ELF-1 (cell line): ENCODE measurements at places on chromosomes 7 and 10.

GRCh38 chr7:134201569-134202261 lies 74.6 kb downstream of the LRGUK start:
- no peak for DNase-seq

DNA sequence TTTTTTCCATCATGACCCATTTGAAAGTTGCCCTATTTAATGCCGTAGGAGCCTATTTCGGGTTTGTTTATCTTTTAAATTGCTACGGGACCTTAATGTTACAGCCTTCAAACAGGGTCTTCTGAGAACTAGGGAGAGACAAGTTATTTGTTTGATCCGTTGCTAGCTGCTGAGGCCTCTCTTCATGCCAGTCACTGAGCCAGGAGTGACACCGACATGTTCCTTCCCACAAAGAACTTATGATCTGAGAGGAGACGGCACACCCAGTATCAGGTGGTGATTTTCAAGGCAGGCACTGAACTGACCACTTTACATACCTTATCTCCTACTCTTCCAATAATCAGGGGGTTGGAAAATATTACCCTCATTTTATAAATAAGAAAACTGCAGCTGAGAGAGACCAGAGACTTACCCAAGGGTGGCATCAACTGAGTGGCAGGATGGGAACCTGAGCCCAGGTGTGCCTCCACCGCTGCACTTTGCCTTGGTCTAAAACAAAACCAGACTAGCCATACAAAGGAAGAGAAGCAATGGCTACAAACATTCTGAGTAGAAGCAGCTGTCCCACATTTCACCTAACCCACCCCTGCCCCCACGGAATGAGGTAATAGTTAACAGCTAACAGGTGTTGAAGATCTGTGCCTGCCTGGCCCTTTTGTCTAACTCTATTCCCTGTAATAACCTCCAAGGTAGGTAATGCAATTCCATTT lies 40.5 kb downstream of the PPP1R3C start:
- no peak for DNase-seq

- DNase-seq, result no peak
Measured at GRCh38 chr7:154540596-154540995, 462.3 kb downstream of the PAXIP1 start.

GRCh38 chr7:57203161-57203791 lies 71.0 kb upstream of the ZNF479 start:
- DNase-seq, result no peak

DNA sequence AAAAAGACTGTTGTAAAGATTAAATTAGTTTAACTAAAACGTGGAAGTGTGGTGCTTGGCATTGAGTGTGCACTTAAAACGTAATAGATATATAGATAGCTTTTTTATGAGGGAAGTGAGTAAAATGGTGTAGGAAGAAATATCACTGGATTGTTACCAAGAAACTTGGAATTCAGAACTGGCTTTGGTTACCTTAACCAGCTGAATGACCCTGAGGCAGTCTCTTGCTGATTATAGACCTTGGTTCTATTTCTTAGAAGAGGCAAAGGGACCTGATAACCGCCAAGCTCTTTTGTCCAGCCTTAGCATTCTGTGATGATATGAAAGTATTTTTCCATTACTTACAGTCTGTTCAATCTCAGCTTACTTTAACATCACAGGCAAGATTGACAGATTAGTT lies 3.8 kb downstream of the REEP3 start:
- no peak for DNase-seq

GRCh38 chr7:43486634-43487033 lies 96.3 kb upstream of the STK17A start:
- DNase-seq, result no peak

- peak; percentile 12 for DNase-seq
Measured at GRCh38 chr7:21371360-21371759, 56.5 kb upstream of the SP4 start.
